ENCODE measurements at places on chromosomes 2 and 18. TPM values are rescaled to one million over a fixed set of nuclear protein-coding genes. Genes with fewer than 3 reads are reported as not detected.

- no peak for DNase-seq
Observed at GRCh38 chr2:231900972-231901371, 25.2 kb downstream of the NPPC start.

DNA sequence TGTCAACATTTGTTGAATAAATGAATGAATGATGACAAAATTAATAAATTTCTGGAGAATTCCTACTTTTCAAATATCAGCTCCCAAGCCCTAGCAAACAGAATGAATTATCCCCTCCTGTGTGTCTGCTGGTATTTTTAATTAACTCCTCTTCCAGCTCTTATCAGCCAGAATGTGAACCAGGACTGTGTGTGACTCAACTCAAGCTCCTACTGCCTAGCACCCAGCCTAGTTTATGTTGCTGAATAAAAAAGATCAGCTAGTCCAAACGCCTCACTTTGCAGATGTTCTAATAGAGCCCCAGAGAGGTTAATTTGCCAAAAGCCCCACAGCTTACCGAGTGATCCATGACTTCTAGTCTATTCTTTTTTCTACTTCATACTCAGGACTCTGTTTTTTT, 50.3 kb downstream of the RABL2A start:
- DNase-seq, result no peak

DNA sequence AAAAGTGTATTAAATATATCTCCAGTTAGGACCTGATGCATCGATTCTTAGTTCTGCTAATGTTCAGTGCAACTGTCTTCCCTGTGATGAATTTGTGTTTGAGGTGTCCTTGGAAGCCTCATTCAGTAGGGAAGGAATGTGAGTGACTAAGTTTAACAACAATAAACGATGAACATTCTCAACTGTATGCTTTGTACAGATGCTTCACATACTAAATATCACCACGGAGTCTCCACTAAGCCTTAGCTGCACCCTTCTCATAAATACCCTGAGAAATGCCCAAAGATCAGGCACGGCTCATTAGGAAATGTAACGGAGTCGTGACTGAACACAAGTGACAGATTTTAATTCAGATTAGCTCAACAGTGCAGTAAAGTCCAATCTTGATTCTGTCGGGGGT, 24.4 kb upstream of the AGFG1 start:
- no peak for DNase-seq

DNA sequence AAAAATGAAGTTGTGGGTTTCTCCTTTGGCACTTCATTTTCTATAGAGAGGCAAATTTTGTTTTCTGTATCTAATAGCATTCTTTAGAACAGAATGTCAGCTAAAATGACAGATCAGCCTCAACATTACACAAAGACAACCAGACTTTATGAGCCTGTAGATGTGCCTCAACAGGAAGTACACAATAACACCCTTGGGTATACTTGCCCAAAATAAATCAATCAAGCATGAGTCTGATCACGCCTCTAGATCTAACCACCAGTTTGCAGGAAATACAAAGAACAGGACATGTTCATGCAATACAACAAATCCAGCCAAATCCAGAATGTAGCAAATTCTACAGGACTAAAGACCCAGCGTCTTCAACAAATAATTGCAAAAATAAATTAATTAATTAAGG, 11.2 kb upstream of the DAPL1 start:
- DNase-seq, result no peak

- no peak for DNase-seq
Observed at GRCh38 chr18:24204904-24205303, 66.0 kb downstream of the CABYR start.

DNA sequence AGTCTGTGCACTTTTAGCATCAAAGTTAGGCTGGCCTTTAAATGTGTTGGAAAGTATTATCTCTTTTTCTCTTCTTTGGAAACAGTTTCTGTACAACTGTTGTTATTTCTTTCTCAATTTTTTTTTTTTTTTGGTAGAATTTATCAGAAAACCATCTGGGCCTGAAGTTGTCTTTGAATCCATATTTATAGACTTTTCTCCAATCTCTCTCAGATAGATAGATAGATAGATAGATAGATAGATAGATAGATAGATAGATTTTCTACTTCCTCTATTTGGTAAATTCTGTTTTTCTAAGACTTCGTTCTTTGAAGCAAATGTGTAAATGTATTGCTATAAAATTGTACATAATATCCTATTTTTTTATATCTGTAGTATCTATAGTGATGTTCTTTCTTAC, 17.5 kb downstream of the DNAJC10 start:
- no peak for DNase-seq

DNA sequence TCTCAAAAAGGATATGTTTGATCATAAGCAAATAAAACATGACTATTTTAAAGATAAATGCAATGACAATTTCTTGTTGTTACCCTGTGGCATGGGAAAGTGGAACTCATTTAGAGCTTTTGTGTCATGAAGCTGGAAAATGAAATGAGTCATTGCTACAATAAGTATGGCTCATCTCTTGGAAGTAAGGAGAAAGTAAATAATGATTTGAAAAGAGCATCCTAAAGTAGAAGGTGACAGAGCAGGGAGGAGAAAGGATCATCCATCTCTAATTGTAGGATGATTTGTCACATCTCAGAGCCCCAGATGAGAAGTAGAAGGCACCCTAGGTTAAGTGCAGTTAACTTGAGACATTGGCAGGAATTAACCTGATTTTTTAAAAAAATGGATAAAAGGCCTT, 200.5 kb downstream of the CPS1 start:
- DNase-seq, result no peak

- DNase-seq, result no peak
Observed at GRCh38 chr18:56678836-56679565, 27.8 kb downstream of the WDR7 start.

DNA sequence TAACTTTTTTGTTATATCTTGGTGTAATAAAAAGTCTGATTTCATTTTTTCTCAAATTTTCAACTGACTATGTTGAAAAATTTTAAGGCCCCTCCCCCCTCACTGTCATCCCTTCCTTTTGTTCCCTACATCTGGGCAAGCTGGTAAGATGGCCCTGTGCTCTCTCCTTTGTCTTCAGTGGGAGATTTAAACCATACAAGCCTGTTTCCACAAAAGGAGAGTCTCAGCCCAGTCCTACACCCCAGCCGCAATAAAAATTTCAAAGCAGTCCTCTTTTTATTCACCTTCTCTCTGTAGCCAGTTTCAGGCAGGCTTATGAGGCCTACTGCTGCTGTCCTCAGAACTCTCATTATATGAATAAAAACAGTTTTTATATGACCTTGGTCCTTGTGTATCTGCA, 630.5 kb downstream of the CBLN2 start:
- no peak for DNase-seq

DNA sequence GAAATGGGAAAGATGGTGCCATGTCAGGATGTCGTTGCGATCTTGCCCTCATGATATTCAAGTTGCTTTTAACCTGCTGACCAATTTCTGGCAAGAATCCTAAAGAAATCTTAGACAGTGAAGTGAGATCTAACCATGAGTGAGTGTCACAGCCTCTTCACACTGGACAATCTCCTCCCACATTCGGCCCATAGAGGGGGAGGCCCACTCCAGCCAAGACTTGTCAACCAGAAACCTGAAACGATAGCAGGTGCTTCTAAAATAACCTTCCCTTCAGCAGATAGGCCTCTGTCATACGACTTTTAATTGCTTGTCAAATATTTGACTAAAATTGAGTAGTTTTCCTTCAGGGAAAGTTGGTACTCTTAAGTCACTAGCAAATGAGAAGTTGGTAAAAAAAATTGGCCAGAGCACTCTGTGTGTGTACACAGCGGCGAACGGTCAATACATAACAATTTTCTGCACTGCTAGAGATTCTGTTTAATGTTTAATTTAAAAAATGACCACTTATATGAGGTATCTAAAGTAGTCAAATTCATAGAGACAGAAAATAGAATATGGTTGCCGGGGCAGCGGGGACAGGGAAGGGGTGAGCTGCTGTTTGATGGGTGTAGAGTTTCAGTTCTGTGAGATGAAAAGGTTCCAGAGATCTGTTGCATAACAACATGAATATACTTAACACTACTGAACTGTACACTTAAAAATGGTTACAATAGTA, 110.2 kb downstream of the VAPA start:
- DNase-seq, result no peak

DNA sequence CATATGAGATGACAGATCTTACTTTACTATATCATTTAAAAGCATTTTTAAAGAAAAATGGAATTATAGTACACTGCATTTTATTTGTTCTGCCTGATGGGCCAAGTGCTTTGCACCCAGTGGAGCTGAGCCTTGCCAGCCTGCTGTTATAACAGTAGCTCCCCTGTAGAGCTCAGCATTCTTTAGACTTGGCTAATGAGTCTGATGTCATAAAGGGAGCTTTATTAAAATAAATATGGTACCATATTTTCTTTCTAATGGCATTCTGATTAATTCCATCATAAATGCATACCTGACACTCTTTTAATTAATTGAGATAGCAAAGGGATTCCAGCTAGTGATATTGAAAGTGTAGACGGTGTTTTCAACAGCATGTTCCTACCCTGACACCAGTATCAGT, 40.7 kb downstream of the PARD3B start:
- DNase-seq, result no peak

DNA sequence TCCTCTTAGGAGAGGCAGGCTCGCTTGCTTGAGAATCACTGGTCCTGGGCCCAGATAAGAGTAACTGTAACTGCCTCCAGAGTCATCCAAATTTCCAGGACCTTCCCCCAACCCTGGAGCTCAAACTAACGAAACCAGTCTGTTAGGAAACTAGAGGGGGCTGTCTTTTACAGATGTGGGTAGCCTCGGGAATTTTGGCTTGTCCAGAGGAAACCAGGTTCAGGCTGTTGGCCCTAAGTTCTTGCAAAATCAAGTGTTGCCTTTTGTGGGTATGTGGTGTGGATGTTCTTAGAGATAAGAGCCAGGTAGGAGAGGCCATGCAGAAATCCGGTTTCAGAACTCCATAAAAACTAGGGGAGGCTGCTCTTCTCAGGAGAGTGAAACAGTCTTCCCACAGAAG, 125.0 kb upstream of the DLX2 start:
- DNase-seq, result no peak

GRCh38 chr2:194465641-194466040, 1191.4 kb upstream of the SLC39A10 start:
- no peak for DNase-seq

GRCh38 chr2:224442071-224442967, 40.4 kb upstream of the FAM124B start:
- peak; percentile 37 for DNase-seq

DNA sequence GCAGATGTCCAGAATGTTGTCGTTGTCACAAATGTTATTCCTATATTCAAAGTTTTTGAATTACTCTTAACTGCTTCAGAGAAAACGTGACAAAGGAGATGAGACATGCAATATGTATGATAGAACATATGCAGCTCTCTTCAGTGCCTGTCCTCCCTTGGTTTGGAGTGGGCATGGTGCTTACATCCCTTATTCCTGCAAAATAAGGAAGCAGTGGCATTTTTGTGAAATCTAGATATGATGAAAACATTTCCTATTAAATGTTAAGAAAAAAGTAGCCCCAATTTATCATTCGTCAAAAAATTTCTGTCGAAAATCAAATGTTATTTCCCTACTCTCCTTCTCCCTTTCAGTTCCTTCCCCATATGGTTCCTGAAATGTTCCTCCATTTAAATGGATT, 457.5 kb upstream of the FANCL start:
- no peak for DNase-seq

DNA sequence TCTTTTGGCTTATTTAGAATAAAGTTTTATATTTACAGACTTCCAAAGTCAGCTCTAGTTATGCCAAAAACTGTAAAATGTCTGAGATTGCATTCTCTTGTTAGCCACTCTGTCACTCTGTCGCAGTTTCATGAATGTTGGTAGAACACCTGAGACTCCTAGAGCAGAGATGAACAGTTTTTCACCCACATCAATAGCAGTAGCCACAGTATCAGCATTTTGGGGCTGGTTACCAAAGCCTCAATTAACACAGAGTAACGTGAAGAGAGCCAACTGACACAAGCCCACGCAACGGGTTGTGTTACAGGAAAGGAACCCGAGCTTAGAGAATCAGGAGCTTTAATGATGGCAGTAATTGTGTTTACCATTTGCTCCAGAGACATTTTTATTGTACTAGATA, 443.0 kb upstream of the SLC39A10 start:
- DNase-seq, result no peak

DNA sequence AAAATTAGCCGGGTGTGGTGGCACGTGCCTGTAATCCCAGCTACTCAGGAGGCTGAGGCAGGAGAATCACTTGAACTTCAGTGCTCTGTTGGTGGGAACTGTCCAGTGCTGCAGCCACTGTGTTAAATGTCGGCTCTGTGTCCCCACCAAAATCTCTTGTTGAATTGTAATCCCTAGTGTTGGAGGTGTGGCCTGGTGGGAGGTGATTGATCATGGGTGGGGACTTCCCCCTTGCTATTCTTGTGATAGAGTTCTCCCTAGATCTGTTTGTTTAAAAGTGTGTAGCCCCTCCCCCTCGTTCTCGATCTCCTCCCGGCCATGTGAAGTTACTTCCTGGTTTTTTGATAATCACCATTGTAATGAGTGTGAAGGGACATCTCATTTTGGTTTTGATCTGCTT, 9.8 kb upstream of the RPL31 start:
- DNase-seq, result no peak

DNA sequence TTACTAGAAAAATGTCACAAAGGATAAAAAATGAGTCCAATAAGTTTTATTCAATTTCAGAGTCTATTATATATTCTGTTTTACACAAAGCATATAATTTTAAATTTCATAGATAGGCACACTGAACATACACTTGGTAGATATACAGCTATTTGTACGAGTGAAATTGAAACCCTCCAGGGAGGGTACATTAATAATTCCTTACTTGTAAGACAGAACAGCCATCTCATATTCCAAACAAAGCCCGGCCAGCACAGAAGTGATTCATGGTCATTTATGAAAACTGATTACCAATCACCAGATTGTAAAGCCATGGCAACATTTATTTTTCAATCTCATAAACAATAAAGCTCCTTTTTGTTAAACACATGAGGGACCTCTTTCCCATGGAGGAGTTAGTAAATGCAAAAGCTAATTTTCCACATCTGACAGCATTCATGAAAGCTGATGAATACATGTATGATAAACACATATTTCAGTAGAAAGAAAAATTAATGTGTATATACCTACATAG, 190.6 kb downstream of the TDRD15 start:
- no peak for DNase-seq

- DNase-seq, result no peak
Observed at GRCh38 chr2:227824711-227825110, 11.1 kb downstream of the CCL20 start.

DNA sequence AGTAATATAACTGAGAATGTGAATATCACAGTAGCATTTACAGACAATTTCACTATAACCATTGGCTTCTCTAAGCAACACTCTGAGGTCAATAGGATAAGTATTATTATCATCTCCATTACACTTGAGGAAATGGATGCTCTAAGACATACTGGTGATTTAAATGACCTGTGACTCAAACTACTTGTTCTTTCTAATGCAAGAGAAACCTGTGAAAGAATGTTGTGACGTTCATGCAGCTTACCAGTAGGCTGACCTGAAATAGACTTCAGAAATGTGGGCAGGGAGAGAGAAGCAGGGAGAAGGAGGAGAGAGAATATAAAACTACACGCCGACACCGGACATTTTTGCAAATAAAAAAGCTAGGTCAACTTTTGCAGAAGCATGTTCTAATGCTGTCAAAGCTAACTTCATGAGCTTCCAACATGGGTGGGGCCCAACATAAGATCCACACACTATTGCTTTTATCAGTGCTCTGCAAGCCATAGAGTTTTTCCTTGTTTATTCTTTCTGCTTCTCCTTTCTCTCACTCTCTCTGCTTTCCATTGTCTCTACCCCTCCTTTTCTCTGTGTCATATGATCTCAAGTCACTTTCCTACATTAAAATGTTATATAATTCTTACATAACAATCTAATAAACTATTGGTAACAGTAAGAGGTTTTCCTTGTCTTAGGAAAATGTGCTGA, 217.6 kb upstream of the FN1 start:
- DNase-seq, result peak; percentile 58

GMPPA gene
- 65.1 TPM for total RNA-seq

EML6 gene
- total RNA-seq, result 0.32 TPM

Measured in fibroblast of villous mesenchyme (primary cell).